Fibroblast of skin of left quadriceps (primary cell): ENCODE measurements at places on chromosomes 11 and 22.

DNA sequence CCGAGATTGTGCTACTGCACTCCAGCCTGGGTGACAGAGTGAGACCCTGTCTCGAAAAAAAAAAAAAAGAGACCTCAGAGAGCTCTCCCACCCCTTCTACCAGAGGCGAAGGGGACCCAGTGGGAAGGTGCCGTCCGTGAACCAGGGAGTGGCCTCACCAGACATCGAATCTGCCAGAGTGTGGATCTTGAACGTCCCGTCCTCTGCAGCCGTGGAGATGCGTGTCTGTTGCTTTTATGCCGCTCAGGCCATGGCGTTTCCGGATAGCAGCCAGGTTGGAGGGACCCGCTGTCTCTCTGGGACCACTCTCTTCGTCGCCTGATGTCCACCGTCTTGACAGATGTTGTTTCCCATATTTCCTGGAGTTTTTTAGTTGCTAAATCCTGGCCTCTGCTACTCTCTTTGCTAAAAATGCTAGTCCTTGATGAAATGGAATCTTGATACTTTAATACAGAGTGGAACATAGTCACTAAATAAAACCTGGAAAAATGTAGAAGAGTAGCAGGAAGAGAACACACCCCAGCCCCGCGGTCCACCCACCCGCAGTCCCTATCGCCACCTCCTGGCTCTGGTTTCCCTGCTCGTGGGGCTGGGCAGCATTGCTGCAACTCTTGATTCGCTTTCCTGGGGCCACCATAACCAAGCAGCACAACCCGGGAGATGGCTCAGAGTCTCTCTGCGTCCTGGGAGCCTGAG, 12.0 kb upstream of the MUC6 start:
- DNase-seq = no peak

DNA sequence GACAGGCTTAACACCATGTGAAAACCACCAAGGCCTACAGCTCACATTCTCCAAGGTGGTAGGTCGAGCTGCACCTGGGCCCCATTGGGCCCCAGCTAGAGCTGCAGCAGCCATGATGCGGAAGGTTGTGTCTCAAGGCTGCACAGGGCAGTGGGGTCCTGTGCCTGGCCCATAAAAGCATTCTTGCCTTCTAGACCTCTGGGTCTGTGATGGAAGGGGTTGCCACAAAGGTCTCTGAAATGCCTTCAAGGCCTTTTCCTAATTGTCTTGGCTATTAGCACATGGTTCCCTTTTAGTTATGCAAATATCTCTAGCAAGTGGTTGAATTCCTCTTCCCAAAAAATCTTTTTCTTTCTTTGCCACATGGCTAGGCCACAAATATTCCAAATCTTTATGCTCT, 52.5 kb upstream of the C11orf58 start:
- DNase-seq = no peak

- DNase-seq = no peak
Measured at GRCh38 chr11:12112750-12113149, 2.4 kb downstream of the MICAL2 start.

DNA sequence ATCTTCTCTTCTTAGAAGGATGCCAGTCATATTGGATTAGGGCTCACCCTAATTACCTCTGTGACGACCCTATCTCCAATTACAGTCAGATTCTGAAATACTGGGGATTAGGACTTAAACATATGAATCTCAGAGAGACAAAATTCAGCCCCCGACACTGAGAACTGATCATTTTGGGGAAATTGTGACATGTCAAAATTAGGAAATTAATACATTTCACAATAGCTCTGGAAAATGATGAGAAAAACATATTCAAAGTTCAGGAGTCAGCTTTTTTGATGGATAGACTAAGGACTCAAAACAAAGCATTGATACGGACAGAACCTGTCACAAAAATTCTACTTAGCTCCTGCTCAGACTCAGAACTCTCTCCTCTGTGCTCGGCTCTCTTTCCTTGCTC, 40.8 kb downstream of the COMMD9 start:
- DNase-seq = no peak

- DNase-seq = no peak
Measured at GRCh38 chr11:92357344-92357743, 132.7 kb downstream of the FAT3 start.

GRCh38 chr22:36253523-36254490, 874 bp downstream of the APOL1 start:
- DNase-seq = no peak

DNA sequence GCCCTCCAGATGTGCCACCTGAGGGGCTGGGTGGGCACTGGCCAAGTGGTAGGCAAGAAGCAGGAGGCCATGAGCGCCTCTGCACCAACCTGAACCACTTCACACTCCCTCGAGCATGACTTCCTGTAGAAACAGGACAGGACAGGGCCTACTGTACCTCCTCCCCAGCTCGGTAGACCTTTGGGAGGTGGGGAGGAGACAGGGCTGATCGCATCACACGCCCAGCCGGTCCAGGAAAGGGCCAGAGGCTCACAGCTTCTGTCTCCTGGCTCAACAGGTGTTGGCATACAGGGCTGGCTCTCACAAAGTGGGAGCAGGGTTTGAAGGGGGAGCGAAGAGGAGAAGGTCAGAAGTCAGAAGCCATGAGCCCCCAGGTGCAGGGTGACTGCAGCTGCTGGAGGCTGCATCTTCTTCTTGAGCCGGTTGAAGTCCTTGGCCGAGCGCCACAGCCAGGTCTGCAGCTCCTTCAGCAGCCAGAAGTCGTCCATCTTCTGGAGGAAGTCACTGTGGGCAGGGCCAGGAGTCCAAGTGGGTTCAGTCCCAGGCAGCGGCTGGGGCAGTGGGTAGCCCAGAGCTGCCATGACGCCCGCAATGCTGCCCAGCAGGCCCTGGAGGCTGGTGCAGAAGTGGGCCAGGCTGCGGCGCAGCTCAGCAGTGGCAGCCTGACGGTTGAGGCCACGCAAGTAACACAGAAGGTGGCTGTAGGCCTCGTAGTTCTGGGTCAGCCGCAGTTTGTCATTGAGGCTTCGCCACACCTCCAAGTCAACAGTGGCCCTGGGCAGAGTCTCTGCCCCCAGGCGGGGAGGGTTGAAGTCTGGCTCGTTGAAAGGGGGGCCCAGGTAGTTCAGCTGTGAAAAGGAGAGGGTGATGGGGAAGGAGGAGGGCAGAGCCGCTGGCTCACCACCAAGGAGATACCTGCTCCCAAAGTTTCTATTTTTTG, 8.3 kb downstream of the CLCF1 start:
- DNase-seq = no peak

GRCh38 chr11:3866206-3866605, 10.7 kb downstream of the STIM1 start:
- no peak for DNase-seq

DNA sequence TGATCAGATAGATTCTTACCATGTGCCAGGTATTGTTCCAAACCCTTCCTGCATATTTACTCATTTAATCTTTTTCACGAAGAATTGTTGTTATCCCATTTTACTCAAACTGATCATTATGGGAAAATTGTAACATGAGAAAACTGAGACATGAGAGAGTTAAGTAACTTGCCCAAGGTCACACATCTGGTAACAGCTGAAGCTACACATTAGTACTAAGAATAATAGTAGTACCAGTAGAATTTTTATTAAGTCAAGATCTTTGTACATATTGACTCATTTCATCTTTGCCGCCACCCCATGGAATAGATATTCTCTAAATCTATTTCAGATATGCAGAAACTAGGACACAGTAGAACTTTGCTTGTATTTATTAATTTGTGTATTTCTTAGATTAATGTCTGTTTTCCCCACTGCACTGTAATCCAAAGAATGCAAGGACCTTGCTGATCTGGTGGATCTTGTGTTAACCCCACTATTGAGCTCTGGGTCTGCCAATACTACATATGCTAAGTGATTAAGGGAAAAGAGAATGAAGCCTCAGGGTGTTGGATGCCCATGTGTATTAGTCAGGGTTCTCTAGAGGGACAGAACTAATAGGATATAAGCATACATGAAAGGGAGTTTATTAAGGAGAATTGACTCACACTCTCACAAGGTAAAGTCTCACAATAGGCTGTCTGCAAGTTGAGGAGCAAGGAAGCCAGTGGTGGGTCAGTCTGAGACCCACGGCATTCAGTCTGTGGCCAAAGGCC, 72.8 kb downstream of the PARVA start:
- DNase-seq = no peak

DNA sequence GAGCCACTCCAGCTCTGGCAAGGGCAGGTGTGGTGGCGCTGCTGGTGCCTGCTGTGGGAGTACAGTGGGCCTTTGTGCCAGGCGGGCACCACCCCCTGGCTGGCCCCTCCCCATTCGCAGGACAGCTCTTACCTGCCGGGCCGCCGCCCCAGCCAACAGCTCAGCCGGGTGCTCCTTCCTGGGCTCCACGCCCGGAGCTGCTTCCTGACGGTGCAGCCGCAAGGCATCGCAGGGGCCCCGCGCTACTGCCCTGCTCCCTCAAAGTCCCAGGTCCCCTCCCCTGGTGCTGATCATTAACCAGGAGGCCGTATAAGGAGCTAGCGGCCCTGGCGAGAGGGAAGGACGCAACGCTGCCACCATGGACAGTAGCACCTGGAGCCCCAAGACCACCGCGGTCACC, at the start of gene SLC5A1:
SLC5A1 (plus strand) TSS at position 338 of the 400 bp plus-strand sequence; CDS start at position 359, 21 bp downstream.
- DNase-seq = no peak
